ENCODE measurements at places on chromosomes 1 and 21.

DNA sequence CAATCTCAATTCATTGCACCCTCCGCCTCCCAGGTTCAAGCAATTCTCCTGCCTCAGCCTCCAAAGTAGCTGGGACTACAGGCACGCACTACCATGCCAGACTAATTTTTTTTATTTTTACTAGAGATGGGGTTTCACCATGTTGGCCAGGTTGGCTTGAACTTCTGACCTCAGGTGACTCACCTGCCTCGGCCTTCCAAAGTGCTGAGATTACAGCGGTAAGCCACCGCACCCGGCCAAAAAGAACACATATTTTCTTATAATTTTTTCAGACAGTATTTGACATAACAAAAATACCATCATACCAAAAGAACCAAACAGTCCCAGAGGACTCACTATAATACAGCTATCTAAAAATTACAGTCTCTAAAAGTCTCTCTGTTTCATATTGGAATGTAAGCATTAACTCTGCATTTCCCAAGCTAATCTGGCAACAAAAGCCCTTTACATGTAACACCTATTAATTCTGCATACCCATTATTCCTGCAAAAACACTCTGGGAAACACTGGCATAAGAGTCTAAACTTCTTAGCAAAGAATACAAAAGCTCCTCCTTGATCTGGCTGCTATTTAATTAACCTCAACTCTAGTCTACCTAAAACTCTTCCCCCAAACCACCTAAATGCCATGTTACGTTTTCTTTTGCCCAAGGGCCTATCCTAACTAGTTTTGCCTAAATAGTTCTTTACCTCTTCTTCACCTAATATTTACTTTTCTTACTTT lies 26.9 kb downstream of the WDR26 start:
- no peak for DNase-seq

GRCh38 chr1:225651872-225652728 lies 823 bp downstream of the ENAH start:
- DNase-seq = no peak

DNA sequence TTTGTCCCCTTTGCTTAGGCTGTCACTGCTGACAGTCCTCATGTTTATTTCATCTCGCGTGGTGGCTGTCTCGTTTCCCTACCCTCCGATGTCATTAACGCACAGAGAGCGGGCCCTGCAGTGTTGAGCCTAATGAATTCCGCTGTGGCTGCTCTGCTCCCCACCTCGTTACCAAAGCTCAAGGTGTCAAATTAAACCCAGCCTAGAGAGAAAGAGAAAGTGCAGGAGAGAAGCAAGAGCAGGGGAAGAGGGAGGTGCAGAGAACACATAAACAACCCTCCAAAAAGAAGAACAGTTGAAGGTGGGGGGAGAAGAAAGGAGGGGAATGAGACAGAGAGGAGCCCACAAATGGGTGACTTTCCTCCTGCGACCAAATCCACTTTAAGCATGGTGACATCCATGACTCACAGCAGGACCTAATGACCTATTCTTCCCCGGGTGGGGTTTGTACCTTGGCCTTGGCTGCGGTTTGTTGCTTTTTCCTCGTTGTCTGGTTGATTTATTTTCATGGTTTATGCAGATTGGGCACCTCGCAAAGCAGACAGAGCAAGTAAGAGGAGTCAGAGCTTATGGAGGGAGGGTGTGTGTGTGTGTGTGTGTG lies 92.5 kb downstream of the PBX1 start:
- DNase-seq = no peak

DNA sequence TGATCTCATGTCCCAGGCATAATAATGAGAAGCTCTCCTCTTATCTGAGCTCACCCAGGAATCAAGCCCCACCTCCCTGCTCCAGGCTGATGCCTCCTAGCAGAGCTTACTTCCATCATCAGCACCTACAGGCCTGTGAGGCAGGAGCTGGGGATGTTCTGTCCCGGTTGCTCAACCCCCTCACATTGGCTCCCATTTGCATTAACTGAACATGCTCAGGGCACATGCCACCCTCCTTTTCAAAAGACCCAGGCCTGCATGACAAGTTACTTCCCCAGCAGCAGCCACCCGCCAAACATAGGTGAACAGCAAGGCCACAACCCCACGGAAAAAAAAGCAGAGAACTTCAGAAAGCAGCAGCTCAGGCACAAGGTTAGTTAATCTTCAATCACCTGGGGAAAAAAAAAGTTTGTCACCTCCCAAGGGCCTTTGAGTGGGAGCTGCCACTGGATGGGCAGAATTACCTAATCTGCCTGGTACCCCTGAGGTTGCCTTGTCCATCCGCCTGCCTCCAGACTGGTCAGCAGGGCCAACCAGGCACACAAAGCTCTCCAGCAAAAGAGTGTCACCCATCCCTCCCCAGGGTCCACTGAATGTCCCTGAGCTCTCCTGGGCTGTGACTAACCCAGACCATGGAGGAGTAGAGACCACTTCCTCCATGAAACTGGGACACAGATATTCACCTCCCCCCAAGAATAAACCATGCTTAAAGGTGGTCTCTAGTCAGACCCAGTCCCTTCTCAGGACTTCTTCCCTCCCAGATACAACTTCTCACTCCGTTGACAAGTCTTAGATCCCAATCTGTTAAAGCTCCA lies 4.4 kb downstream of the KCNN3 start:
- no peak for DNase-seq

DNA sequence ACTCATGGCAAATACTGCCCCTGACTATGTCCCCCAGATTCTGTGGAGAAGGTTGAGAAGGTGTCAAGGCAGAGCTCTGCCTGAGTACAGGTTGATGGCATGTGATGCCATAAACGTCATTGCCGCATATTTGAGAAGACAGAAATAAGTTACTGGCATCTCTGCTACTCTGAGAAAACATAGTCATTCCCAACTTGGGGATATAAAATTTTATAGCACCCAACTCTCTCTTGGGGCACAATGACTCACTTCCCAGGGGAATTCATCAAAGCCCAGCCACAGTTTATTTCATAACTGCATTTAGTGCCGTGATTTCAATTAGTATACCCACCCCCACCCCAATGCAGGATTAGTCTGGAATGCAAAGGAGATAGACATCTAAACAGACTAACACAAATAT lies 101.9 kb upstream of the TNR start:
- no peak for DNase-seq

DNA sequence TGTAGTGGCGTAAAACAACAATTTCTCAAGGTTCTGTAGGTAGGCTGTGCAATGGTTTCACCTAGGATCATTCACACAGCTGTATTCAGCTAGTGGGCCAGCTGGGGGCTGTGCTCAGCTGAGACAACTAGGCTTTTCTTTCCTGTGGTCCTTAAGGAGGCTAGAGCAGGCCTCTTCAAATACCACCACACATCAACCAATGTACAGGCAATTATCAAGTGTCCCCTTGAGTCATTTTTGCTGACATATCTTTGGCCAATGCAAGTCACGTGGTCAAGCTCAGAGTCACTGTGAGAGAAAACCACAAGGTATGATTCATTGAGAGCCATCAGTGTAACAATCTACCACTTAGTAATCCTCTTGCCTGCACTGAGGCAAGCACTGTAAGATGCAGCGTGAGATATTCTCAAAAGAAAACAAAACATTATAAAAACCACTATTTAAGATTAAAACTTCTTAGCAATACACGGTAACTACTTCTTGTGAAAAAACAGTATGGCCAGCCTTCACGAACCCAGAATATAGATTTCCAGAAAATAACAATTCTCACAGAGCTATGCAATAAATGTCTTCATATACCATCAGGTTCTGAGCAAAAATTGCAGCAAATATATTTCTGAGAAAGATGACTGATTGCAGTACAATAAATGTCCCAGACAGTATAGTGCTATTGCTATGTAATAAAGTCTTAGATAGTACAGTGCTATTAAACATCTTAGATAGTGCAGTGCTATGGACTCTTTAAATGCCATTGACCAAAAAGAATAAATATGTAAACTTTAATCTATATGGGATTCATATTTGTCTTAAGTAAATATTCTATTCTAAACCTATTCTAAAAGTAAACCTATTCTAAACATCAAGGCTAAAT lies 55.3 kb downstream of the NME7 start:
- DNase-seq = no peak

DNA sequence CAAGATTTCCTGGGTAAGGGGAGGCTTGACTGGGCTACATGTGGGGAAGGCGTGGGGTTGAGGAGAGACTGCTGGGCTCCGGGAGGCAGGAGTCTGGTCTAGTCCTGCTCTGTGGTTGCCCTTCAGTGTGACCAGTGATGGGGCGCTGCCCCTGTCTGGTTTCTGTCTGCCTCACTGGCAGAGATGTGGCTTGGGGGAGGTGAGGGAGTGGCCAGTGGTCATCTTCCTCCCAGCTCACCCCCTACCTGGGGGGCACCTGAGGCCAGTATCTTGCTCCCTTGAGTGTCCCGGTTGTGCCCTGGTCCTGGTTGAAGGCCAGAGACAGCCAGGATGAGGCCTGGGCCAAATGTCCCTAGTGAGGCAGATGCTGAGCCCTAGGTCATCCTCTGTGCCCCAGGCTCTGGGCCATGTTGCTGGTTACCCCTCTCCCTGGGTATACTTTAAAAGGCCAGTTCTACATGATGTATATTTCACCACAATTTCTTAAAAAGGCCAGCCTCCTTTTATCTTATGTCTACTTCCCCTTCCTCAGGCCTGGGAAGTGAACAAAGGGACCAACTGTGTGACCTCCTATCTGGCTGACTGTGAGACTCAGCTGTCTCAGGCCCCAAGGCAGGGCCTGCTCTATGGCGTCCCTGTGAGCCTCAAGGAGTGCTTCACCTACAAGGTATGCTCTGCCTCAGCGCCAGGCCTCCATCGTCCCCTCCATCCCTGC lies 10.5 kb downstream of the FAAH start:
- DNase-seq = no peak

DNA sequence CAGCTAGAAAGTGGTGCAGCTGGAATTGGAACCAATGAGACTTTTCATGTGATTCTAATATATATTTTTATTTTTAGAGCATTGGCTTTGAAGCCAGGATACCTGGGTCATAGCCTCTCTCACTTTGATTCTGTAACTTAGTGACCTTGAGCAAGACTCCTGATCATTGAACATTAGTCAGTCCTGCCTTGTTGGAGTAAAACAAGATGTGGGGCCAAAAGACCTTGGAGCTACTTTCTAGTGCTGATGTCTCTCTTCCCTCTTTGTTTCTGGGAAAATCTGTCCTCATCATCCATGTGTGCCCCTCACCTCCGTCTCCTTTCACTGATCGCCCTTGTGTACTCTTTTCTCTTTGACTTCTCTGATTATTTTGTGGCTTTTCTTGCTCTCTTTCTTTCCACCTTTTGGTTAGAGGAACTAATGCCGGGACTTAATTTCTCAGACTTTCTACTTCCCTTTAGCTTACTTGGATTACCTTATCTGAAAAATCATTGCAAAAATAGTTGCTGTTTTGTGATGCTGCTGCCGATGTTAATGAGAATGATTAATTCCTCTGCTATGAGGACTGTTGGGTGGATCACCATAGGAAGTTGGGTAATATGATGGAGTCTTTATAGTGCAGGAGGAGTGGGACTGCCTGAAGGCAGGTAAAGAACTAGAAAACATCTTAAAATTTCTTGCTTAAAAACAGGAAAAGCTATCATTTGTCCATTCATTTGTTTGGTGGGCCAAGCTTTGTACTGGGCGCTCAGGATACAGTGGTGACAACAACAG lies 72.0 kb downstream of the NOS1AP start:
- DNase-seq = no peak

GRCh38 chr1:3651930-3652547 lies at the start of gene TP73:
TSS of gene TP73 (plus strand) at chr1:3652516. CDS start at chr1:3682366, 29,850 bp downstream.
- DNase-seq = no peak

DNA sequence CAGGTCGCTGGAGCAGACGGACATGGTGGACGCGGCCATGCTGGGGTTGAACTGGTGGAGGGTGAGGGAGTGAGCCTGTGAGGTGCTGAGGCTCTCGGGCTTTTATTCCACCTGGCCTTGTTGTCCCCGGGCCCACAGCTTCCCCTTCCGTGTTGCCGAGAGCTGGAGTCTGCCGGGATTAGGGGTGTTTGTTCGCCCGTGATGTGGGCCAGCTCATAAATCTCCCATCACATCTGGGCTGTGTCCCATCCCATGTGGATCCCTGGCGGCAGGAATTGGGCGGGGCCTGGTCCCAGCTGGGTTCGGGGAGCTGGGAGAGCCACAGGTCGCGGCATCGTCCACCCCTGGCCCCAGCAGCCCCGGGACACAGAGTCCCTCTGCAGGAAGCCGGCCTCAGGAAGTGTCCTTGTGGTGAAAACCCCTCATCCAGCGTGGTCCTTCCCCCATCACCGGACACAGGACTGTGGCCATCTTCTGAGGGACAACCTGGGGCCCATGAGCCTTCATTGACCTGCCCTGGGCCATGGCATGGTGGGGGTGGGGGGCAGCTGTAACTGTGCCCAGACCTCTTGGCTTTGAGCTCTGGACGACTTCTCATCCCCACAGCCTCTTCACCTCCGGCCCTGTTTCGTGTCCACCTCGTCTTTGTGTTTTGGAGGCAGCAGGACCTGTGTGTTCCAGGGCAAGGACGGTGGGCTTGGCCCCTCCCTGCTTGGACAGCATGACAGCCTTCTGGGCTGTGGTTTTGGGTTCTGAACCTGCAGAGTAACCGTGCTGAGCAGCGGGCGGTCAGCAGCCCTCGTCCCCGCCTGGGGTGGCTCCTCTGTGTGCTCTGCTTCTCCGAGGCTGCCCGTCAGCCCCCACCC lies at the start of gene KRTAP10-6:
KRTAP10-6 (minus strand) TSS at position 60 of the 866 bp plus-strand sequence; CDS start at position 39, 21 bp downstream.
- no peak for DNase-seq

- no peak for DNase-seq
These were observed 41.5 kb upstream of the DIPK1A start for GRCh38 chr1:93002781-93003180.

DNA sequence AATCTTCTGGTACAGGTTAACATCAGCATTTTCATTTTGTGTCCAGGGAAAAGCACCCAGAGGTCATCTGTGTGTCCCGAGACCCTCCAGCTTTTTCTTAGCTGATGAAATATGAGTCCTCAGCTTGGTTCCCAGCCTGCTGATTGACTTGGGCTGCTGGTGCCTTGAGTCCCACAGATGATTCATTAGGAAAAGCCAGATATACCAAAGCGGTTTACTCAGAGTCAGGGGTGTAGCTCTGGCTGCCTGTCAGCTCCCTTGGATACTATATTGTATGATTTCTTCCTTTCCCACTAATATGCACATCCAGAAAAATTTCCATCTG lies 43.7 kb upstream of the MAB21L3 start:
- no peak for DNase-seq

GRCh38 chr1:107524301-107524700 lies 383.5 kb downstream of the NTNG1 start:
- no peak for DNase-seq

DNA sequence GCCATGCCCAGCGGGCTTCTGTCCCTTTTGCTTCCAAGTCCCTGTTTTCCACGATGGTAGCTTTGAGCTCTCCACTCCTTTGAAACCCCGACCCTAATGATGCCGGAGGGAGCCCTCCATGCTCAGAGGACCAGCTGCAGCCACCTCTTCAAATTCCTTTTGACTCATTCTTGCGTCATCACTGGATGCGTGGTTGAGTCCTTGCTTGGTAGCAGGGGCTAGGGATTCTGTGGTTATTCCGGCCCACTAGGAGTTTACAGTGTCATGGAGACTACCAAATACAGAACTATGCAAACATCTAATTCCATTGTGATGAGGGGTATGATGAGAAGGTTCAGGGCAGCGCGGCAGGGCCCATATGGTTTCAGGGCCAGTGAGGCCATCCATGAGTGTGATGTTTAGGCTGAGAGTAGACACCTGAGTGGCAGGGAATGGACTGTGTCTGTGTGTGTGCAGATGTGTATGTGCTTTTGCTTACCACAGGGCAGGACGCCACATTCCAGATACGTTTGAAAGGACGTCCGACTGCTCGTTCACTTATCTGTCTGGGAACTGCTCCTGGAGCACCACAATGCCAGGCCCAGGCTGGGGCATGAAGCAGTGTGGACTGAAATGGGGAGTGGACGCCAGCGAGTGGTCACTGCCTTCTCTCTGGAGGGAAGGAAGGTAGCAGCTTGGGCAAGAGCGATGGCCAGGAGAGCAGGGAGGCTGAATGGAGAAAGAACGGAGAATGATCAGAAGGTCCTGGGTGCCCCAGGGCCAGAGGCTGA lies 30.4 kb upstream of the ZBTB21 start:
- DNase-seq = no peak
